EL (cell line): ENCODE measurements at places on chromosomes 5 and 9.

GRCh38 chr5:35365758-35366157, 135.5 kb upstream of the PRLR start:
- DNase-seq: no peak

DNA sequence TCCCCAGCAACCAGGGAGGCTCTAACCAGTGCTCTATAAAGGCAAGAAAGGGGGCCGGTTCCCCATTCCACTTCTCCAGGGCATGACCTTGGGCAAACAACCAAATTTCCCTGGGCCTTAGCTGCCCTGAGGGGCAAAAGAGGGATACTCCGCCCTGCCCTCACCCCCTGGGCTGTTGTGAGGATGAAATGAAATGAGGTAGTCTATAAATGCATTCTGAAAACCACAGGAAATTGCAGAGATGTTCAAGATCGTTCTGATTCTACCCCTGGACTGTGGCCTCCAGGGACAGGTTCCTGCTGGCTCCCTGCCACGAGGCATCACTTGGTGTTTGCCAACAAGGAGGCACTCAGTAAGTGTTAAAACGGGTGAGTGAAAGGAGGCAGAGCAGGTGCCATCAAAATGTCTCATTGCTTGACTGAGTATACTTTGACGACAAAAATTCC, 5.7 kb downstream of the RAPGEF1 start:
- DNase-seq: peak; percentile 74

DNA sequence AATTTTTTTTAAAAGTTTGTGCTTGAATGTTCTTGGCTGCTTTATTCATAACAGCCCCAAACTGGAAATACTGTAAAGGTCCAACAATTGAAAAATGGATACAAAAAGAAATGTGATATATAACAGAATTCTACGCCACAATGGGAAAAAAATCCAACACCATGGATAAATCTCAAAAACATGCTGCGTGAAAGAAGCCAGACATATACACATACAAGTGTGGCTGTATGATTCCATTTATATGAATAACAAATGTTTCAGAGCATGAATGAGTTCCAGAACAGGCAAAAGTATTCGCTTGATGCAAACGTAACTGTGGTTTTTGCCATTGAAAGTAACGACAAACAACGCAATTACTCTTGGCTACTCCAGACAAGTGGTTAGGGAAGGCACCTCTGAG, 7.2 kb upstream of the SFXN1 start:
- no peak for DNase-seq

- DNase-seq: no peak
Measured at GRCh38 chr9:86469476-86470250, 115.5 kb upstream of the TUT7 start.

DNA sequence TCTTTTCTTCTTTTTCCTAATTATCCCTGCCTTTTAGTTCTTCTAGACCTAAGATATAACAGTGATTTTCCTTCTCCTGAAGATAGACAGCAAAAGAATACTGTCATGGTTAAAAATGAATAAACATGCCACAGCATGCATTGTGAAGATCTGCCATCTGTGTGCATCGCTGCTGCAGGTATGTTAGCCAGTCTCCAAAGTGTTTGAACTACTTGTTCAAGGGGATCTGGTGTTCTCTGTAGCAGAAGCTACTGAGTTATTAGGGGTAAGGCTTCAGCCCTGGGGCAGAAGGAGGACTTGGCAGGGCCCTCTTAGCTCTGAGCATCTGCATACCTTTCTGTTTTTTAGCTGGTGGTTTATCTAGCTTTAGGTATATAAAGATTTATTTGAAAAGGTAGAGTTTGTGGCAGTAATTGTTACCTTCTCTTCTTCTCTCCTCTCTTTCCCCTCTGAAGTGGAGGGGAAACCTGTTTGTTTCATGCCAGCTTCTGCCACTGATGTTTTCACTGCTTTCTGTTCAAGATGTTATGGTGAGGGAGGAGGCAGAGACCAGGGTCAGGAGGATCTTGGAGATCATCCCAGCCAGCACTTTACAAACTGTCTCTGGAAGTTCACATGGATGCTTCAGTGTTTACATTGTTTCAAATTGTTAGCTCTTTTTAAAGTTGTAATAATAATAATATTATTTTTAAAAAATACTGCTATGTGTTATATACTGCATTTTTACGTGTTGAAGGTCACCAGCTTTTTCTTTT, 25.2 kb downstream of the GALNT10 start:
- peak; percentile 19 for DNase-seq

GRCh38 chr9:96027251-96028131, 152.0 kb downstream of the ERCC6L2 start:
- no peak for DNase-seq

GRCh38 chr5:4220016-4220415, 624.4 kb downstream of the IRX1 start:
- DNase-seq: no peak

- no peak for DNase-seq
Measured at GRCh38 chr5:113128082-113128481, 151.5 kb downstream of the DCP2 start.

DNA sequence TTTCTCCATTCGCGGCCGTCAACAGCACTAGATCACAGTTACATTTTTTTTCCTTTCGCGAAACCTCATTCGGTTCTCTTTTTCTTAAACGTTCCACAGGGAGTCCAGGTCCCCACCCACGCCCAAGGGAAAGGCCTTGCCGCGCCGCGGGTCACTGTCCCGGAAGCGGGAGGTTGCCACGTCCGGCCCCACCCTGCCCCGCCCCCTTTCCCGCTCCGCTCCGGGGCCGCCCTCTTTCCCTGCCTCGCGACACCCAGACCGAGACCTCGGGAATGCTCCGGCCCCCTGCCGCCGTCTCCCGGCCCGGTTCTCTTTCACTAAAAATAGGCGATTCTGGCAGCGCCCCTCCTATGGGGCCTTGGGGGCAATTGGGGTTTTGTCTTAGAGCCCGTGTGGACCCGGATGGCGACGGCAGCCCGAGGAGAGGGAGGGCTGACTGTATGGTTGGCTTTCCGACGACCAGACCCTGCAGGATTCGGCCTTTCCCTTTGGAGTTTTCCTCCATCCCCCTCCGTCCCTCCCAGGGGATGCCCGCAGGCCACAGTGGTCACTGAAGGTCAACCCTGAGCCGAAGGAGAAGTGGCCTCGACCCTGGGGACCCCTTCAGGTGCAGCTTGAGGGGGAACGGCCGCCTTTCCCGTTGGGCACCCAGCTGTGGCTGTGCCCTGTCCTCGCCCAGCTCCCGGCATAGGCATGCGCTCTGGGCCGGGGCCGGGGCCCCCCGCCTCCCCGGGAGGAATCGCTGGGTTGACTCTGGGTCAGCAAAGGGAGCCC, 2.8 kb upstream of the RACK1 start:
- DNase-seq: peak; percentile 90

DNA sequence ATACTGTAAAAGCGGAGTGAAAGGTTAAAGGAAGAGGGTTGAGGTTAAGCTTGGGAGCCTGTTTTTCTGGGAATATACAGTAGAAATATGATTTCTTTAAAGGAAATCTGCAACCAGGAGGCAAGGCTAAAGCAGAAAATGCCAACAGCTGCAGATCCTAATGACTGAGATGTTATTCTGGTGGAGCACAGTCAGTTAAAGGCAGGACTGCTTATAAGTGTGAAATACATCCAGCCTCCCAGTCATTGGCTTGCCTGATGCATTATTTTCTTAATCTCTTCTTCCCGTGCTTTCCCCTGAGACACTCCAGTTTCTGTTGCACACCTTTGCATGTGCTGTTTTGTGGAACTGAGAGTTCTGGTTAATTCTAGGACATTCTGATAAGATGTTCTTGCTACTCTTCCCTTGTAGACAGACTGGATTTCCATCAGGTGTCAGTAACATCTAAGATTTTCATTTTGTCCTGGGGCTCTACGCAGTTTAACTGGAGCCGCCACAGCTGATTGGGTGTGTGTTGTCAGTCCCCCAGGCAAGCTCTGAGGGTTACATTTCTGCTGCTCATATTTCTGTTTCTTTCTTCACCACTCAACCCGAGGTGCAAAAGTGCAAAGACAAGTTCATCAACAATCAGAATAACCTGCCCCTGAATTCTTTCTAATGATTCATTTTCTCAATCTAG, 44.4 kb downstream of the CAST start:
- no peak for DNase-seq

- DNase-seq: no peak
Measured at GRCh38 chr9:15264918-15265317, 42.1 kb downstream of the TTC39B start.

DNA sequence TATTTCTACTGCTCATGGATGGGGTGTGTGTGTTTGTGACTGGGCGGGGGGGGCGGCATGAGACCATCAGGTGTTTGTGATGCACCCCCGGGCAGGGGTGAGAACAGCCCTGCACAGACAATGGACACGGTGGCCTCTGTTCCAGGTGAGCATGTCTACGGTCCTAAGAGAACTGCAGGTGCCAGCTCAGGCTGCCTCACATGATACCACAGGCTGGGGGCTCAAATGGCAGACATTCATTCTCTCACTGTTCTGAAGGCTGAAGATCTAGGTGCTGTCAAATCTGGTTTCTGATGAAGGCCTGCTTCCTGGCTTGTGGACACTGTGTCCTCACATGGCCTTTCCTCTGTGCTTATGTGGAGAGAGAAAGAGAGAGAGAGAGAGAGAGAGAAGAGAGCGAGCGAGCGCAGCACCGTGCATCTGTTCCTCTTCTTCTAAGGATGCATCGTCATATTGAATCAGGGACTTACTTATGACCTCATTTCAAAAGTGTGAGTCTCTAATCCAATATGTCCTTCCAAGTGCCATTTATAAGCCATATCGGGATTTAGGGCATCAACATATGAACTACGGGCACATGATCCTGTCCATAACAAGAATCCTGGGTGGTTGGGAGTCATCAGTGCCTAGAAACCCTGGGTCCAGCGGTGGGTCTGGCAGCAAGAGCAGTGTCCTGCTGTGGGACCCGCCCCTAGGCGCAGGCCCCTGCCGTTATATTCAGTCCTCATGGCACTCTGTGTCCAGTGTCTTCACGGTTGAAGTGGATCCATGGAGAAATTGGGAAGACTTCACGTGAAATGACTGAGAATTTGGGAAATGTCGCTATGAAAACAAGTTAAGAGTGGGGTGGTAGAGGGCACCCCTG, 42.5 kb downstream of the NXNL2 start:
- no peak for DNase-seq

GRCh38 chr5:91114658-91115057, 268.5 kb downstream of the ARRDC3 start:
- DNase-seq: no peak

GRCh38 chr5:141100243-141100805, at the start of gene PCDHB3:
Gene PCDHB3 (plus strand): TSS chr5:141100473. CDS start chr5:141100650, 177 bp downstream.
- peak; percentile 61 for DNase-seq

- DNase-seq: no peak
Measured at GRCh38 chr9:114404531-114404930, 16.7 kb upstream of the AKNA start.

GRCh38 chr9:135587658-135588057, 26.1 kb downstream of the PAEP start:
- no peak for DNase-seq

DNA sequence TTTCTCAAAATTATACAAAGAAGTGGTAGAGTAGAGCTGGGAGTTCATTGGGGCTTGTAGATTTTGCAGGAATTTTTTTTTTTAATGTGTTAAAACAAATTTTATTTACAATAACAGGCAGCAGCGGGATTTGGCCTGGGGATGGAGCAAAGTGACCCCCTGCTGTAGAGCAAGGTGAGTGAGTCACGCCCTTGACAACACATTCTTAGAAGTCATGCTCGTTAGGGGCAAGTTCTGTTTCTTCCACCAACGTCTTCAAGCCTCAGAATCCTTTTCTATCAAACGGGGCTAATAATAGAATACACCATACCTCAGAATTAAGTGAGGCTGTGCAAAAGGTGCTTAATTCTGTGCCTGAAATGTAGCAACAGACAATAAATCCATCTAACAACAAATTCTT, 1.1 kb upstream of the ANKDD1B start:
- DNase-seq: no peak

DNA sequence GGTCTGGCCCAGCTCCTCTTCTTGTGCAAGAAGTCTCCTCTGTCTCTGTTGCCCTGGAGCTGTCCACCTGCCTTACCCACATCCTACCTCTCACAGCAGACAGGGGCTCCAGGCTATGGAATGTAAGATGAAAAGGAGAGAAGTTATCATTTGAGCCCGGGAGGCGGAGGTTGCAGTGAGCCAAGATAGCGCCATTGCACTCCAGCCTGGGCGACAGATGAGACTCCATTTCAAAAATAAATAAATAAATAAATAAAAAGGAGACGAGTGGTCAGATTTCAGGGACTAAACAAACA, 37.5 kb upstream of the DENND4C start:
- DNase-seq: no peak

DNA sequence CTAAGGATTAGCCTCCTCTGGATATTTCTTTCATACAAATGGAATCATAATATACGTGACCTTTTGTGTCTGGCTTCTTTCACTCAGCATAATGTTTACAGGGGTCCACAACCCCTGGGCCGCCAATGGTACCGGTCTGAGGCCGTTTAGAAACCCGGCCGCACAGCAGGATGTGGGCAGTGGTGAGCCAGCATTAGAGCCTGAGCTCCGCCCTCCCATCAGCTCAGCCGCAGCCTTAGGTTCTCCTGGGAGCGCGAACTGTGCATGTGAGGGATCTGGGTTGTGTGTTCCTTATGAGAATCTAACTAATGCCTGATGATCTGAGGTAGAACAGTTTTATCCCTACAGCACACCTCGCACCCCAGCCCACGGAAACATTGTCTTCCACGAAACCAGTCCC, 229.7 kb downstream of the ICE1 start:
- no peak for DNase-seq

- no peak for DNase-seq
Measured at GRCh38 chr9:93613791-93614190, 37.4 kb downstream of the PHF2 start.

DNA sequence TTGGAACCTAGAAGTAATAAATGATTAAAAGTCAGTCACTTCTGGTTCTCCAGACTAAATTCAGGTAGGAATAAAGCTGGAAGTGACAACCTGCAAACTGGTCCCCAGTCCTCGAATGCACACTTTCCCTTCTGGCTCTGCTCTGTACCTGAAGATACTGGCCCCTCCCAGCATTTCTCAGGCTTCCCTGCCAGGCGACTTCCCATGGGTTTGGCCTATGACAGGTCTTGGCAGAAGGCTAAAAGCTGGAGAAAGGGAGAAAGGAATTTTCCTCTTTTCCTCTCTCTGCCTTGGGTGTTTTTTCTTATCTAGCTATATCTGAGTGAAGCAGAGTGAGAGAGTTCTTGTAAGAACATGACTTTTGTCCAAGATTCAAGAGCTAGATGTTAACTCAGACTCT, 1005.7 kb downstream of the DTWD2 start:
- DNase-seq: no peak

DNA sequence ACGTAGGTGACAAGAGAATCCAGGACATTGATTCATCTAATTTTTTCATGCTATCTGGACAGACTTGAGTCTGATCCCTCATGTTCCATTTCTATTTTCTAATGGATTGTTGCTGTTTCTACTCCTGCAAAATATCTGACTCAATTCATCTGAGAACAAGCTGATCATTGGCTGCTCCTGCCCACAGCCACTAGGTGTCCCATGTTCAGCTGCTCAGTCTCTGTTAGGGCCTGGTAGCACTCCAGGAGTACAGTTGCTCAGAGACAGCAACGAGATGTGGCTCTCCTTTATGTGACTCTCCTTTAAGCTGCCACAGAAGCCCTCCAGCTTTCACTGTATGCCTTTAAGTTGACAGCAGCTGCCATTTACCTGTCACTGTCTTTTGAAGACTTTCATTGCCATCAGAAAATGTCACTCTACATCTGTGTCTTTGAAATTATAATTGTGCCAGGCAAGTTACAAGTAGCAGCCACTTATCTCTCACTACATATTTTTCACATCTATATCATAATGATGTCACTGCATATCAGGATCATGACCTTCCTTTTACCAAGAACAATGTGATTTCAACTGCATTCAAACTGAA, 1944.2 kb upstream of the NUDT12 start:
- DNase-seq: no peak

- no peak for DNase-seq
Measured at GRCh38 chr5:52767766-52768480, 19.8 kb upstream of the ITGA1 start.

- peak; percentile 26 for DNase-seq
Measured at GRCh38 chr9:113556877-113557593, 93.5 kb downstream of the RGS3 start.
